Upper lobe of right lung (tissue), 1 donor: ENCODE measurements at places on chromosomes 16 and 17. TPM values are rescaled to one million over a fixed set of nuclear protein-coding genes. Genes with fewer than 3 reads are reported as not detected.

DNA sequence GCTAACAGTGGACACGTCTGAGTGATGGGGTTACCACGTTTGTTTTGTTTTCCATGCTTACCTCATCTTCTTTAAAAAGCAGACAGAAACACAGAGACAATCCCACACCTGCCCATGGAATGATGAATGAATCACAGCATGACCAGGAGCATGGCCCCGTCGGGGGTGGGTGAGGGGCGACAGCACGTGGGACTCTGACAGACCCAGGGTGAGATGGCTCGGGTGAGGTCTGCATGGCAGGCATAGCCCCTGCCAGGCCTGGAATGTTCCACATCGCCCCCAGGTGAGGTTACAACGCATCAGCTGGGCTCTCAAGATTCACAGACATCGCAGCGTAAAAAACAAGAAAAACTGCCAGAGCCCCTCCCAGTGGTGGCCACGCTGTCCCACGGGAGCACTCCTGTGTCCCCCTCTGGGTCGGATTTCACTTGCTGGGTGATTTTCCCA is 18.1 kb downstream of the SLC7A5 start:
- no peak for DNase-seq

The ANKRD40CL gene
- total RNA-seq = not detected

DNA sequence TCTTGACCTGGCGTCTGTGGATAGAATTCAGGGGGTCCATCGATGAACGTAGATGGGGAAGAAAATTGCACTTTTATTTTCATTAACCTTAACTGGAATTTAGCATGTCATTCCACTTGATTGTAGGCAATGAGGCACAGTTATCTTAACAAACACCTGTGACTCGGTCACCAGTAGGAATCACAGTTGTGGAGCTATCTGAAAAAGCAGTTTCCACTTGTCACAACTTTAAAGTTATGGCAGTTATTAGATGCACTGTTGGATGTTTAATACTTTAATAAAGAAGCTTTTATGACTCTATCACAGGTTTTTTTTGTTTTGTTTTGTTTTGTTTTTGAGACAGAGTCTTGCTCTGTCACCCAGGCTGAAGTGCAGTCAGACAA is 83.7 kb upstream of the LGALS9 start:
- no peak for DNase-seq

GRCh38 chr16:89039756-89040155 is 53.9 kb upstream of the ACSF3 start:
- DNase-seq = peak; percentile 43

- DNase-seq = no peak
Measured at GRCh38 chr17:11290814-11291213, 49.8 kb downstream of the SHISA6 start.

DNA sequence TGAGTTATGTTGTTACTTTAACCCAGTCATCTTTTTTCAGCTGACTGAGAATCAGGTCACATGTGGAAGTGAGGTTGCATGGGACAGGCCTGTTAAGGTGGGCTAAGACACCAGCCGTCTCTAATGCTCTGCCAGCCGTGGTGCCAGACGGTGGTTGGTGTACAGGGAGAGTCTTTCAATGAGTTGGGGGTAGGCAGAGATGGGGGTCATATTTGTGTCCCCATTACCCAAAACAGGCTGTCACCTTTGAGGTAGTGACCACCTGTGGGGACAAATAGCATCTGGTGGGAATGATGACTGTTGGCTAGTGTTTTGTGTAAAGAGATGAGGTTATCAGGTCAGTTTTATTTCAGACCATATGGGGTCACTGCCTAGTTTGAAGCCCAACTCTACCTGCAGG is 1.8 kb downstream of the RPL38 start:
- no peak for DNase-seq

- no peak for DNase-seq
Measured at GRCh38 chr17:40095944-40096791, 4.2 kb downstream of the NR1D1 start.

The MFAP4 gene
- total RNA-seq = 270 TPM

The CAMKK1 gene
- total RNA-seq = 10.1 TPM

DNA sequence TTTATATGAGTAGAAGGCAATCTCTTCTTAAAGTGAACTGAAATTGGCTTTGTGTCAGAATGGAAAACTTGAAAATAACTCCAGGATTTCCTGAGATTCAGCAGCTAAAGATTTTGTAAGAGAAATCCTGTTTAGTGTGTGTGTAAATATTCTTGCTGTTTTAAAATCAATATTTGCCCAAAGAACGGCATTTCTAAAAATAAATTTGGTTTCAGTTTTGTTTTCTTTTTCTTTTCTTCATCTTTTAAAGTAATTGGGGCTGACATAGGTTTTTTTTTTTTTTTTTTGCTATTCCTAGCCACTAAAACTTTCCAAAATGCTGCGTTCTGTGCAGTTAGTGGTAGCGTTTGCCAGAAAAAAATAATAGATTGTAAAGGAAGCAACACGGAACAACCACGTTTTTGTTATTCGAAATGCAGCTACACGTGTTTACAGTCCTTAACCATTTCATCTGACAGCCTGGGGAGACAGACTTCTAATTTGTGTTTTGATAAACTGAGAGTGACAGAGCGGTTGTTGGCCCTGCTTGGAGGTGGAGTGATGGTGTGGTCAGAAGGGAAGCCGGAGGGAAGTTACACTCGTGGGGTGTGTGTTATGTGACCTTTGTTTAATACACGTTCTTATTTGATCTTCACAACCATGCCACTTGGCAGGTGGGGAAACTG is 21.6 kb upstream of the SMPD3 start:
- no peak for DNase-seq

The PRKCB gene
- total RNA-seq = 25.2 TPM

The ACSM5 gene
- total RNA-seq = 4.5 TPM

DNA sequence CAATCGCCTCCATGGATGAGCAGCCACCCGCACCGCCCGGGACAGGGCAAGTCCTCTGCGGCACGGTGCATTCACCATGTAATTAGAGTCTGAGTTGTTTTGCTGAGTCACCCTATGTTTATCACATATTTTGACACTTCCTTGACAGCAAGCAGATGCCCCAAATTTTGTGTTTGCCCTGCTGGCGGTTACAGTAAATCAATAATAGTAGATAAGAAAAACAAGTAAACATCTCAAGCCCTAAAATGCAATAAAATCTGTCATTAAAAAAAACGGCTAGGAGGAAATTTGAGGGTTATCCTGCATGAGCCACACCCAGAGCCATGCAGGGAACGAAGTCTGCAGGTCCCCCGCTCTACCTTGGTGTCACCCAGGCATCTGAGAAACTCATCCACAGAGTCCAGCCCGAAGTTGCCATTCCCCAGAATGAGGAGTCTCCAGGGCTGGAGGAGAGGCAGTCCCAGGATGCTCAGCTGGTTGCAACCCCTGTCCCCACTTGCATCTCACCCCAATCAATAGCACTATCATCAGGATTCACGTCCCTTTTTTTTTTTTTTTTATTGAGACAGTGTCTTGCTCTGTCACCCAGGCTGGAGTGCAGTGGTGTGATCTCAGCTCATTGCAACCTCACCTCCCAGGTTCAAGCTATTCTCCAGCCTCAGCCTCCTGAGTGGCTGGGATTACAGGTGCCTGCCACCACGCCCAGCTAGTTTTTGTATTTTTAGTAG is 16.5 kb upstream of the ST6GALNAC1 start:
- no peak for DNase-seq

The ST6GALNAC2 gene
- total RNA-seq = 24.5 TPM

- no peak for DNase-seq
Measured at GRCh38 chr17:79075446-79075750, 774 bp downstream of the ENGASE start.

- no peak for DNase-seq
Measured at GRCh38 chr16:4101421-4102219, 14.6 kb downstream of the ADCY9 start.

The NOTUM gene
- 6.1 TPM for total RNA-seq

The CD300E gene
- 6.5 TPM for total RNA-seq

- DNase-seq = no peak
Measured at GRCh38 chr17:67517325-67517724, 140.2 kb downstream of the PITPNC1 start.

DNA sequence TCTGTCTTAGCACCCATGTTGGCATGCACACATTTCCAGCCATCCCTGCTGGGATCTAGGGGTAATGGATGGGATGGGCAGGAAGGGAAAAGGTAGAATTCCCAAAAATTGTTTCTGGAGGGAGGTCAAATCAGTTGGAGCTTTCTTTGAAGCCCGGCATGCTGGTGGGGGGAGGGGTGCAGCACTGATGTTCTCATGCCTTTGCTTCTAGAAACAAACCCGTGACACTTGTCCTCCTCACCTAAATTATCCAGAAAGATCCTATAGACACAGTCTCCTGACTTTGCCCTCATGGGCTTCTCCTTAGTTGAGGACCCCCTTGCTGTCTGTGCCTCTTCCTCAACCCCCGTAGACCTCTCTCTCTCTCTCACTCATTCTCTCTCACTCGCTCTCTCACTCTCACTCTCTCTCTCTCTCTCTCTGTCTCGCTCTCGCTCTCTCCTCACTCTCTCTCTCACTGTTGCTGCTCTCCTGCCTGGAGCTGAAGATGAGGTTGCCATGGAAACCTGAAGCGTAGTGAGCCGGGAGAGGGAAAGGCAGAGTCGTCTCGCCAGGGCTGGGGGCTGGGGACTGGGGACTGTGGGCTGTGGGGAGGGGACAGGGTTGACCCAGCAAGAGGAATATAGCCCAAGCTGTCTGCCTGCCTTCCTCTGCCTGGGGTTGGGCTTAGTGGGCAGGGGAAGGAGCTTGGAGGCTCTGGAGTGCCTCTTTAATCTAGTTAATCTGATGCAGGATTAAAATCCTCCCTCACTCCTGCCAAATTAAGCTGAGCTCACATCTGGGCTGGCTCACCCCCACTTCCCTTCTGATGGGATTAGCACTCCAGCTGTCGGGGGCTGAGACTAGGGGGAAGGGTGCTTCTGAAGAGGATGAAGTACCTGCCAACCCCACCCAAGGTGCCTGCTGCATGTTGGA is 16.1 kb downstream of the LASP1 start:
- DNase-seq = no peak

DNA sequence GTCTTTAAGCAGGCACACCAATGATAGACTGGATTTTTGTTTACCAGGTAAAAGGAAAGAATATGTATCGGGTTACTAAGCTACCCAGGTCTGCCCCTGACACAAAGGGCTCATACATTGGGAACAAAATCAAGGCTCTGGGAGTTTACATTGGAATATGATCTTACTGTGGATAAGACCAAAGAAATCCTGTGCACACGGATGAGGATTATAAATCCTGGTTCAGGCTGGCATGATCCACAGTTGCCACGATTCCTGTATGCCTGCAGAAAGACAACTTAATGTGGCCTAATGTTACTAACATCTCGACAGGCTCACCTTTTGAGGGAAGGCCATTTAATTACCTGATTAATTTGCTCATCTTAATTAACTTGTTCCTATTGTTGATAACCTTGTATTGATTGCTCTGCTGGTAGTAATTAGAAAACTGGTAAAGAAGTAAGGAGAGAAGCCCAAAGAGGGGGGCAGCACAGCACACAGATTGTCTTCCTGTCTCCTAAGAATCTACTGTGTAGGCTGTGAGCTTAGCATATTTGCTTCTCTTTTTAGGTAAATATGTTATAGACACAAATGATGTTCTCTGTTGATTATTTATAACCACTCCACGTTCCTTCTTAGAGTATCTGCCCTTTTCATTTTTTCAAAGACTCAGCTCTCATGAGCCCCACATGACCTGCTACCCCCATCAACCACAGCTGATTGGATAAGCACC is 51.0 kb upstream of the TOX3 start:
- no peak for DNase-seq

The TBKBP1 gene
- total RNA-seq = 14.7 TPM

- DNase-seq = no peak
Measured at GRCh38 chr16:12450387-12450786, 353.3 kb downstream of the CPPED1 start.
